ENCODE measurements at places on chromosomes 4 and X.

- no peak for DNase-seq
Observed at GRCh38 chr4:119299741-119300100, 22.2 kb downstream of the FABP2 start.

DNA sequence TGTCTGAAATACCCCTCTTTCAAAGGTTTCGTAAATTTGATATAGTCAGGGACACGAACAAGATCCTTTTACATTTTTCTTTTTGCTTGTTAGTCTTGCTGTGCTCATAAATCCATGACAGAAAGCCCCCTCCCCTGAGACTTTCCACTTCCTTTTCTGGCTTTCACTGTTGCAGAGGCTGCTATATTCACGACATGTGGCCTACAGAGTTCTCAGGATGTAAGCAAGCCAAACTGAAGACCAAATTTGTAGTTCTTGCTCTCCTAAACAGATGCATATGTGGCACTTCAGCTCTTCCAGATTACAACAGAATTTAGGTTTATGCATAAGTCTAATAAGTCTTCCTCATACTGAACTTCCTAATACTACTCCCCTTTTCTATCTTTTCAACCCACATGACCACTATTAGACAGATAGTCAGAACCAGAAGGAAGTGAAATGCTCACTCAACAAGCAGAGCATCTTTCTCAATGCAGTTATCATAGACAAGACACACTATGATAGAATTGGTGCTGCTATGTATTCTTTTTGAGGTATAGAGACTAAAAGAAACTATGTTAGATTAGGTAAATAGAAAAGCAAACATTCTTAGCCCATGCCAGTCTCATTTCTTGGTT, 15.0 kb downstream of the BTK start:
- DNase-seq = no peak

DNA sequence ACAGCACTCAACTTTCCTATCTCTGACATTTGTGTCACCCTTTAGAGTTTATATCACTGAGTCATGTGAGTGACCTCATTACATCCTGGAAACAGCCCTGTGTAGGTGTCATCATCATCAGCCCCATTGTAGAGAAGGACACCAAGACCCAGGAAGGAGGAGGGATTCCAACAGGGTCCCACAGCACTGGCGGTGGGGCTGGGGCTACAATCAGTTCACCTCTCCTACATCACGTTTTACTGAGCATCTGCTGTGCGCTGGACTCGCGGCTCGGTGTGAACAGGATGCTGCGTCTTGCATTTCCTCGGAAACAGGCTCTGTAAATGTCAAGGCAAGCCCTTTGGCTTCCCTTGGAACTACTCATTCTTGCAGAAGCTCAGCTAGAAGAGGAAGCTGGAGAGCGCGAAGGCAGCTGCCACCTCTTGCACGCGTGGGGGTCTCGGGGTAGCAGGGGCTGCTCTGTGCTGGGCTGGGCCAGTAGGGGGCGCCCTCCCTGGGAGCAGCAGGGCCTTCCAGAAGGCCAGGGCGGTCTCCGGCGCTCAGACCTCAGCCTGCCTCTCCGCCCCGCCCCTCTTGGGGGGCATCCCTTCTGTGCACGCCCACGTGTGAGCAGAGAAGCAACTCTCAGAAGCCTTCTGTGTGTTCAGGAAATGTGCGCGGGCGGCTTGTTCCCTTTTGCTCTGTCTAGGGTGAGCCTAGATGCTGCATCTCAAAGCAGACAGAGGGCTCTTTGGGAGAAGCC, 29.0 kb downstream of the REELD1 start:
- no peak for DNase-seq

- DNase-seq = no peak
Observed at GRCh38 chrX:805103-805670, 174.6 kb downstream of the SHOX start.

- no peak for DNase-seq
Observed at GRCh38 chr4:56626420-56626819, 54.7 kb downstream of the HOPX start.

GRCh38 chr4:15513545-15513944, 43.9 kb downstream of the CC2D2A start:
- DNase-seq = no peak

DNA sequence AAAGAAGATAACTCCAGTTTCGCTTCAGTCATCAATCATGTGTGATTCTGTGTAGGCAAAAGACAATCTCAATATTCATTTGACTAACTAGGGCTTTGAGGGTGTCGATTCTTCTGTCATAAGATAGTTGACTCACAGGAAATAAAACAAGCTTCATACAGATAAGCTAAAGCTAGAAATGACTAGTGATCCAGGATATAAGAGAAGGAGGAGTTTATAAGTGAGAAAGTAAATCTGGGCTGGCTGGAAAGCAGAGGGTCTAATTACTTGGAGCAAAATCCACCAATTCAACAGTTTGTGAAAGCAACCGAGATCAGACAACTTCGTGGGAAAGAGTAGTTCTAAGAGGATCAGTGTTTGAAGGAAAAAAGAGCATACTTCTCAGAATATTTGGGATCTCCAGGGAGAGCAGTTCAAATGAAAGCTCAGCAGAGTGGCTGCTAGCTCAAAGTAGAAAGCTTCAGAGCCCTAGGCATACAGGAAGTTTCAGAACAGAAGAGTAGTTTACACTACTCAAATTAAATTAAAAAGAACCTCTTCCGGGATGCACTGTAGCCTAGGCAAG, 429.3 kb downstream of the INPP4B start:
- DNase-seq = no peak

GRCh38 chr4:124066595-124066994, 645.9 kb downstream of the ANKRD50 start:
- DNase-seq = no peak

DNA sequence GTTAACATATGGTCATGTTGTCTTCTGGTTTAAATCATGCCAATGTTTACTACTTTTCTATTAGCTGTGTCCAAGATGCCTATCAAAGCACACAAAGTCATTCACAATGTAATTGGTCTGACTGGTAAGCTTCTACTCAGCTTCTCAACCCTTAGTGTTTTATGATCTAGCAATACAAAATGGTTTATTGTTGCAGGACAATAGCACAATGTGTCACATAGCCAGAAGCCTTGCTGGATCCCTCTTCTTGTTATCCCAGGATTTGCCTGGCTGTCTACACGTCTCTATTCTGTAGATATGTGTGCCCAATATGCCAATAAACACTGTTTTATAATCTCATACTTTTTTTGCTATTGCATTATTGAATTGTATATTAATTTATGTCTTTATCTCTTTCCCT, 1111.0 kb upstream of the AGA start:
- DNase-seq = no peak

DNA sequence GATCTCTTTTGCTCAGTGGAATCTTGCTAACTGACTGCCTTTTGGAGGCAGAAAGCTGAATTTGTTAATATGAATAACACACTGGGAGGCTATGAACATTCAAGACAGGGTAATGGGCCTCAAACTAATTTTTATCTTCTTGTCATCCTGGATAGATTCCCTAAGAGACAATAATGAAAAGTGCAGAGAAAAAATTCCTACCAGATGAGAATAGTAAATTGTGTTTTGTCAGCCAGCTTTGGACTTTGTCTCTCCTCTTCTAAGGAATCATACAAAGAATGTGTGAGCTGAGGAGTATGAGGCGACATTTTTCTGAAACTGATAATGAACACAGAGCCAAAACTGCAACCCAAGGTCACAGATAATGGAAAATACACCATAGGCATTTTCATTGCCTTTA, 649.3 kb downstream of the IQCM start:
- no peak for DNase-seq

- no peak for DNase-seq
Observed at GRCh38 chrX:17072721-17073230, 126.3 kb downstream of the REPS2 start.

DNA sequence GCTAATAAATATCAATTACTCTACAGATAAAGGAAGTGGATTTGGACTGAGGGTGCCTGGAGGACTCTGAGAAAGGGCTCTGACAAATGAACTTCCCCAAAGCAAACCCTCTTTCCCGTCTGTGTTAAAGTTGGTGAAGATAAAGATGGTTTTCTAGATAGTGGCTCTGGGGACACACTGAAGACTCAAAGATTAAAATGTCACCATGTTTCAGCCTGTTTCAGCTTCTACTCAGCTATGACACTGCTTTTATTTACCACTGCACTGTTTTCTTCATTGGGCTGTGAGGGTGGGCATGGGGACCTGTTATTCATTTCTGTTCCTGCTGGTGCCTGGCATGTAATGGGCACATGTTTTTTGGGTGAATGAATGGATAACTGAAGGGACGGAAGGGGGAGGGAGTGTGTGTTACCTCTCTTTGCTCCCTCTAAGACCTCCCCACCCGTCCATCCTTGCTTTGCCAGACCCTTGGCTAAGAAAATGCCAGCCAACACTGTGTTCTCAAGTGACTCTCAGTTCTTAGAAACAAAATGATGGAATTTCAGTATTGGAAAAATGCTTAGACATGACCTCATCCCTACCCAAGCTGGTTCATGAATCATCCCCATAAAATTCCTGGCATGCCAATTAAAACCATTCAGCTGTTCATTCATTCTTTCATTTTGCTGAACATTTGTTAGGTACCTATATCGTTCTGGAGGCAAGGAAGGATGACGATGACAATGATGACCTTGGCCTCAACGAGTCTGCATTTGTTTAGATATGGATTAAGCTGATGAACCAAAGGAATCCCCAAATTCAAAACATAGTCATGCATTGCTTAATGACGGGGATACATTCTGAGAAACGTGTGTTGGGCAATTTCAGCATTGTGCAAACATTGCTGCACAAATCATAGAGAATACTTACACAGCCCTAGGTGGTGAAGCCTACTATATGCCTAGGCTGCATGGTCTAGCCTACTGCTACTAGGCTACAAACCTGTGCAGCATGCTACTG, 13.4 kb upstream of the STK32B start:
- DNase-seq = peak; percentile 75

DNA sequence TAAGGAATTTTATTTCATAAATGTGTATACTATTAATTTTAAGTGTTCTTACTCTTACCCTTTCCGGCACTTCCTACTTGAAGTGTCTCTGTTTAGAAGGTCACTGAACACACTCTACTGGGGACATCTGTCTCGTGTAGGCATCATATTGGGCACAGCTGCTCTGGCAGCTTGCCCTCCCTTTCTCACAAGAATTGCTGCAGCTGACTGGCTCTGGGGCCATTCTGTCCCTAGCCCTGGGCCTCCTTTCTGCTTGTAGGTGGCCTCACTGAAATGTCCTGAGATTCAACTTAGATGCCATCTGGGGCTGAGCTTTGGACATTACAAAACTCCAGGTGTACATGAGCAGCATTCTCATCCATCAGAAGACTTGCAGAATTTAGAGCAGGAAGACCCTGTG, 49.6 kb downstream of the SMAD1 start:
- DNase-seq = no peak

DNA sequence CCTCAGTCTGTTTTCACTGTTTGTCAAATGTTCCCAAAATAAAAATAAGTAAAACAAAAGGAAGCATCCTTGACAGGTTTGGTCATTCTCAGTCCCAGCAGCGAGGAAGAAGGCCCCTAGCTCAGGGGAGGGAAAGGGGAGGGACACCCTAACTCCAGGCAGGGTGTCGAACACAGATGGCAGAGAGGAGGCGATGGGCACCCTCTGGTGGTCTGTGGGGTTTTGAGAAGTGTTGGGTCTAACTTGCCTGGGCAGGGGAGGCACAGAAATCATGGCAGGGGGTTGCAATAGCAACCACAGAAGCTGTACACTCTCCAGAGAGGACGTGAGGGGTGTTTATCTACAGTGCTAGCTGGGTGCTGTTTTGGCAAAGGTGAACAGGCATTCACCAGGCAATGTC, 229.8 kb upstream of the SFRP2 start:
- no peak for DNase-seq

DNA sequence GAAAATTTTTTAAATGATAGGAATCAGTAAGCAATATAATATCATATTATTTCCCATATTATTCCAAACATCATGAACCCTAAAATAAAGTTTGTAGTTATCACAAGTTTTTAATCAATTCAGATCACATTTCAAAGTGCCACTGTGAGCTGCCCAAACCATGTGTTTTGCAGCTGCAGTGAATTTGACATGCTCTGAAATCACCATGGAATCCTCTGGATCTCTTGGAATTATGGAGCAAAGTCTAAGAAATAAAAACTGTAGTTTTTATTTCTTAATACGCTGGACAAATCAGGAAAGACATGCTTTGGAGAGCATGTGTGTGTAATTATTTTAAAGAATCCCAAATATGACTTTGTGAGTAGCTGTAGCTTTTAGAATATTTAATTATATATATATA, 262.7 kb downstream of the ANKRD50 start:
- DNase-seq = no peak

DNA sequence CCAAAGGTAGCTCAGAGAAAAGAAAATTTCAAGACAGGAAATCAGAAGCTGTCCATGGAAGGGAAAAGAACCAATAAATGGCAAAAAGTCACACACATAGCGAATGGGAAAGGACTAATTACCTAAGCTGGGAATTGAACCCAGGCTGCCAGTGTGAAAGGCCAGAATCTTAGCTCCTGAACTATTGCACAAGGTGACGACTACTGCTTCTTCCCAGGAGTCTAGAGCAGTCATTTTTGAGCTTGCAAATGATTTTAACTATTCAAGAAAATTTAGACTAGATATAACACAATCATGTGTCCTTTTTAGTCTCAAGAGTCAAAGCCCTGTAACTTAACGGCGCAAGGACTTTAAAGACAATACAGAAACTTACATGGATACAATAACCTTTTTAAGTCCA, 34.1 kb upstream of the ZNF81 start:
- DNase-seq = no peak

GRCh38 chr4:6750286-6751221, 32.0 kb upstream of the KIAA0232 start:
- no peak for DNase-seq

DNA sequence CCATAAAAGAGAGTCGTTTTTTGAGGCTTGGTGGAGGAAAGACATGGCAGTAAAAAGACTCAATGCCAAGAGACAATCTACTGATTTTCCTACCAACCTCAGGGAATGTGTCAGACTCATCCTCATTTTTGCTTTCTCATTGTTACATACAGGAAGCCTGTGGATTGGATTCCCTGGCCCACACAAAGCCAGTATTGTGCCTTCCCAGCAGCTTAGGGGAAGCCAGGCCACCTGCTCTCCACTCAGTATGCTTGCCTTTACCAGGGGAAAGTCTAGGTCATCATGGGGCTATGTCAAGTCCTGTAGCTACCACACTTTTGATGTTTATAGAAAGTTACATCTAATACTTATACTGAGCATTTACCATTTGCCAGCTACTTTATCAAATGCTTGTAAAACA, 11.0 kb downstream of the BMX start:
- DNase-seq = no peak

DNA sequence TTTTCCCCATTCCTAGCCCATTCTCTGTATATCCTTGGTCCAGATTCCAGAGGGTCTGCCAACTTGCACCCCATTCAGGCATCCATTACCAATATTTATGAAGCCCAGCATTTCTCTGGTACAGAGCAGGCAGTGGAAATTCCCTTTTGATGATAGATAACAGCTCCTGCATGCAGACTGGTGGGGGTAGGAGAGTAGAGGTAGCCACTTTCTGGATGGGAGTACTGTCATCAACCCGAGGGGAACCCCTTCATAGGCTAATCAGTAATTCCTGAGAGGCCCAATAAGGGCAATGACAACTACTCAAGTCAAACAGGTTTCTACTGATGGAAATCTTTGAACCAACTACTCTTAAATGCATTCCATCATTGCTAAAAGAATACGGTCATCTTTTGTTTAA, 63.7 kb downstream of the COL25A1 start:
- DNase-seq = no peak
